ENCODE measurements at places on chromosomes 1 and 21.

GRCh38 chr1:153577138-153577537 is 11.5 kb upstream of the S100A2 start:
- no peak for DNase-seq

DNA sequence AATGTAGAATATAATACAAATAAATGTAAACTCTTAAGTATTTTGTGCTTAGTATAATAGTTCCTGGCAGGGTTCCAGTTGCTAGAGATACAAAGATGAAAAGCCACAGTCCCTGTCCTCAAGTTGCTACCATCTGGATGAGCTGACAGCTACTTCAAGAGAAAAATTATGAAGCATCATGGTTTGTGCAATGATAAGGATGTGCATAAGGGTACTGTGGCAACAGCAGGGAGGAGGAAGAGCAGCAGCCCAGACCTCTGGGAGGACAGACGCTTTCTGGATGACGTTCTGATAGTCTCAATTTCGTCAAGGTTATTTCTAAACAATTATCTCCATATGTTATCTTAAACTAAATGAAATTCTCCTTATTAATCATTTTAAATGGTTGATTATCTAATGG is 198.9 kb downstream of the NTNG1 start:
- DNase-seq = no peak

GRCh38 chr1:225044258-225044657 is 114.8 kb downstream of the DNAH14 start:
- no peak for DNase-seq

- DNase-seq = no peak
These were observed 4.9 kb downstream of the TRIM46 start for GRCh38 chr1:155178441-155179111.

GRCh38 chr1:62175568-62176179 is 19.0 kb upstream of the L1TD1 start:
- peak; percentile 40 for DNase-seq

DNA sequence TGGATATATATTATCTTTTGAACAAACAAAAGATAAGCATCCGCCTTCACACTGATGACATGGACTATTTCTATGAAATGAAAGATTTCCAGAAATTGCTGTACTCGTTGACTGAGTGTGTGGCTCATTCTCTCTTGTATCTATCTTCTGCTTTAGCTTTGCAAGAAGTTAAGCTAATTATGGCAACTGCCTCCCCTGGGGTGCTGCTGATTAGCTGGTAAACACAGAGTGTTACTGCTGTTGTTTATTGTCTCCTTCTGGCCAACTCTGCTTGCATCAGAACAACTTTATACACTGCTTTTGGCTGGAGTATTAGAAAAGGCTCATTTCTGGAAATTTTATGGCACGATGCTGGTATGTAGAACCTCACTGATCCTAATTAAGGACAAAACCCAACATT is 95.6 kb upstream of the SNX7 start:
- no peak for DNase-seq

Data from HTR-8/SVneo (cell line).